ENCODE measurements at places on chromosomes 3 and 15.

DNA sequence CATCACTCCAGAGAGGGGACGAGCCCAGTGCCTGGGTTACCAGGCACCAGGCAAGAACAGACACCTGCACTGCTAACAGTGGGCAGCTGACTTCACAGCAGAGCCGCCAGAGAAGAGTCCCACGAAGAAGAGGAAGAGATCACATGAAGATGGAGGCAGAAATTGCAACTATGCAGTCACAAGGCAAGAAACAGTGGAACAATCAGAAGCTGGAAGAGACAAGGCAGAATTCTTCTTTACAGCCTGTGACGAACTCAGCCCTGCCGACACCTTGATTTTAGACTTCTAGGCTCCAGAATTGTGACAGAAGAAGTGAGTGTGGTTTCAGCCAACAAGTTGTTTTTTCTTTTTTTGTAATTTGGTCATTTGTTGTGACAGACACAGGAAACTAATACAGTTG is 59.2 kb downstream of the IL12A start:
- no peak for DNase-seq

DNA sequence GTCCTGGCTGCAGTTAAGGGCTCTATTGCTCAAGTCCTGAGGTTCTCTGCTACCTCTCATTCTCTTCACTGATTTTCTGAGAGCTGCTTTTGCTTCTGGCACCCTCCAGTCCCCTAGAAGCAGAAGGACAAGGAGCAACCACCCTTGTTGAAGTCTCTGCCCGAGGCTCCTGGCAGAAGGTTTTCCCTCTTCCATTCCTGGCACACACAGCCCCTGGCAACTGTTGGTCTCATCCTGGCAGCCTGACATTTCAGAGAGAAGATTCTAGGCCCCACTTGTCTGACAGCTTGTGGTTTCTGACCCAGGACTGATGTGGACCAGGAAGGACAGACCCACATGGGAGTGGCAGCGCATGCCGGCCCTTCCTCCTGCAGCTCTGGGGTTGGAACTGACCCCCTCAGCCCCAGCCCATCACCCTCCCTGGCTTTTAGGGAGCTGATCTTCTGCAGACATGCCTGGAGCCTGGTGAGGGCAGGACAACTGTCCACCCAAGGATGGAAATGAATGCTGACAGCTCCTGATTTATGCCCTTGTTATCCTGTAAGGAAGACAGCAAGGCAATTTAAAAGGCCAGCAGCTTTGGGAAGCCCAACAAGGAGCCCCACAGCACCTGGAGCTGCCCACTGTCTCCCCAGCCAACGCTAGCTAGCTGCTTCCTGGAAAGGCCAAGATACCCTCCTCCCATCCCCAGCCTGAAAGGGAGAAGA is 13.0 kb upstream of the NTRK3 start:
- no peak for DNase-seq

DNA sequence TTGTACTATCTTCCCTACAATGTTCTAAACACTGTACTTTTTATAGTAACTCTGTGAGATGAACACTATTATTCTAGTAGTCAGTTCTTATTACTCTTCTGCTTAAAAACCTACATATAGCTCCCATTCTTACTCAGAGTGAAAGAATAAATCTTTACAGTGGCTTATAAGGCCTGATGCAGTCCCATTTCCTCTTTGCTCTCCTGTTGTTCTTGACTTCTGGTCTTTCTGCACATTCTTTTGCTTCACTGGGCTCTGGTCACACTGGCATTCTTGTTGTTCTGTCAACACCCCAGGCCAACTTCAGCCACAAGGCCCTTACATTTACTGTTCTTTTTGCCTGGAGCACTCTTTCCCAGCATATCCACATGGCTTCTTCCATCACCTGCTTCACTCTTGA is 58.2 kb upstream of the TP63 start:
- DNase-seq = no peak

GRCh38 chr3:8494327-8494726 is 7.3 kb upstream of the LMCD1 start:
- DNase-seq = no peak

- no peak for DNase-seq
Measured at GRCh38 chr3:10351013-10351735, 30.3 kb upstream of the SEC13 start.

Measured in stimulated activated CD4-positive, alpha-beta T cell treated with anti-CD3 and anti-CD28 coated beads, Interleukin-2, amount 100 ng/mL, for 24 hours (primary cell).